T-helper 1 cell treated with Interleukin-12 subunit alpha and Interleukin-12 subunit beta and Interleukin-4 antibody, amounts not matched to agents 30 ng/mL and 1 ng/mL, for 36 hours (primary cell): ENCODE measurements at places on chromosomes 11 and 22. TPM values are rescaled to one million over a fixed set of nuclear protein-coding genes. Genes with fewer than 3 reads are reported as not detected.

Gene DBX1
- total RNA-seq, result not detected in 2 replicates

Gene SHISA8
- 0.90 and 1.2 TPM in 2 replicates for total RNA-seq

Gene KCNQ1
- total RNA-seq, result 15.8 and 16.9 TPM in 2 replicates

Gene NXPE2
- not detected in 2 replicates for total RNA-seq

Gene MUC2
- not detected in 2 replicates for total RNA-seq

Gene YPEL1
- total RNA-seq, result 7.3 and 7.9 TPM in 2 replicates
